ENCODE measurements at places on chromosomes 12 and 14.

DNA sequence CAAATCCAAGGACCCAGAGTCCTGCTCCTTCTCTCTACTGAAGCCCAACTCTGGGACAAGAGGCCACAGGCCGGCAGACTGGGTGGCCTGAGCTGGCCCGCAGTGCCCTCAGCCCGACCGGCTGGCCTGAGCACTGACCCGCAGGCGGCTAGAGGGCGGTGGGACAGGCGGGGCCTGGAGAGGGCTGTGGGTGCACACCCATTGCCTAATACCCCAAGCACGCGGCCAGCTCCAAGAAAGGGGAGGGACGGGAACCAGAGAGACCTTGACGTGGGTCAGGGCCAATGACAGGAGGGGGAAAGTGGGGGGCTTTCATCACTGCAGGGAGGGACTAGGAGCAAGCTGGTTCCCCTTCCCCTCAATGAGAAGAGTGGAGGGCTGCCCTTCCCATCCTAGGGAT, 2.0 kb upstream of the WNT10B start:
- no peak for DNase-seq

GRCh38 chr14:102474934-102475333, 34.6 kb downstream of the ANKRD9 start:
- DNase-seq: no peak

GRCh38 chr12:109518820-109519665, 41.6 kb downstream of the UBE3B start:
- peak; percentile 67 for DNase-seq

GRCh38 chr12:115261691-115262398, 577.9 kb upstream of the TBX3 start:
- no peak for DNase-seq

GRCh38 chr14:56119201-56119981, 1.2 kb downstream of the PELI2 start:
- DNase-seq: peak; percentile 41

- no peak for DNase-seq
Observed at GRCh38 chr14:30708157-30708556, 86.0 kb downstream of the SCFD1 start.

- no peak for DNase-seq
Observed at GRCh38 chr12:5439371-5439771, 7.5 kb downstream of the NTF3 start.

GRCh38 chr12:48937170-48937569, 11.9 kb upstream of the FKBP11 start:
- DNase-seq: no peak

DNA sequence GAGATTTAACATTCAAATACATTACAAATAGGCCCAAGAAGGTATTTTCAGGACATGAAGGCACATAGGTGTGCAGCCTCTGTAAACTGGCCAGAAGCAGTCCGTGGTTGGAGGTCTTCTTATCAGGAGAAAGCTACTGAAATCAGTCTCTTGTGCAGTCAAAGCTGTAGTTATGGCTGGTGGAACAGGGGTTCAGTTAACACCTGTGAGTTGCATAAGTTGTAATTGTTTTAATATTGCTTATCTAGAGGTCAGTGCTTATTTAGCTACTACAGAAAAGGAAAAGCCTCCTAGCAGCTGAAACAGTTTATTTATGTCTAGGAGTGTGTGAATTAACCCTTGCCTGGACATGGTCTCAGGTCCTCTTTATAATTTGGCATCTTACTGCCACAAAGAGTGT, 377.6 kb upstream of the MDGA2 start:
- no peak for DNase-seq

DNA sequence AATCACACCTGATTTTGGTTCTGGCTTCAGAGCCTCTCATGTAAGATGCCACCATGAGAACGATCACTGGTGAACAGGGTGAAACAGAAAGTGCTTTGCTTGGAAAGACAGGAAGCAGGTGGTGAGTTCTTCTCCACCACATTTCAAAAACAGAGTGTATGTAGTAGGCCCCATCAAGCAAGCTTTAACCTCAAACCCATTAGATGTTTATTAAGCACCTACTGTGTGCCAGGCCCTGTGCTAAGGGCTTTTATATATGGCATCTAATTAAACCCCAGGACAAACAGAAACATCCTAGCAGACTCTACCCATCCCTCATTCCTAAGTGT, 47.8 kb upstream of the MED13L start:
- DNase-seq: peak; percentile 19

GRCh38 chr12:5123921-5124320, 80.2 kb downstream of the KCNA5 start:
- no peak for DNase-seq

DNA sequence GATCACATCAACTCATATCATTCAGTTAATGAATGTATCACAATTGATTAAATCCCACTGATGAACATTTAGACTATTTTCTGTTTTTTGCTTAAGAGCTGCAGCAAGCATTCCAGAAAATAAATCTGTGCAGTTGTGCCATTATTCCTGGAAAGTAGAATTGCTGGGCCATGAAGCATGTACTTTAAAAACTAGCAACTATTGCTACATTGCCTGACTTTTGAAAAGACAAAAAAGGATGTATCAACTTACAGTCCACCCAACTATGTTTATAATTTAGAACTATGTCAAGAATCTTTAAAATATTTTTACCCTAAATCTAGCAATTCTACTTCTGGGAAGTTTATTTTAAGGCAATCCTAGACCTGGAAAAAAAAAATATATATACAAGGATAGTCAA, 33.4 kb upstream of the ERGIC2 start:
- DNase-seq: no peak

GRCh38 chr14:71748196-71748595, 184.0 kb upstream of the RGS6 start:
- no peak for DNase-seq

- no peak for DNase-seq
Observed at GRCh38 chr12:7711133-7711532, at the start of gene DPPA3. TSS of gene DPPA3 (plus strand) at chr12:7711433. CDS start at chr12:7711571, 138 bp downstream.

- no peak for DNase-seq
Observed at GRCh38 chr12:15883536-15883935, 1.3 kb downstream of the STRAP start.

GRCh38 chr12:111249018-111249370, 119.9 kb downstream of the PHETA1 start:
- DNase-seq: no peak

DNA sequence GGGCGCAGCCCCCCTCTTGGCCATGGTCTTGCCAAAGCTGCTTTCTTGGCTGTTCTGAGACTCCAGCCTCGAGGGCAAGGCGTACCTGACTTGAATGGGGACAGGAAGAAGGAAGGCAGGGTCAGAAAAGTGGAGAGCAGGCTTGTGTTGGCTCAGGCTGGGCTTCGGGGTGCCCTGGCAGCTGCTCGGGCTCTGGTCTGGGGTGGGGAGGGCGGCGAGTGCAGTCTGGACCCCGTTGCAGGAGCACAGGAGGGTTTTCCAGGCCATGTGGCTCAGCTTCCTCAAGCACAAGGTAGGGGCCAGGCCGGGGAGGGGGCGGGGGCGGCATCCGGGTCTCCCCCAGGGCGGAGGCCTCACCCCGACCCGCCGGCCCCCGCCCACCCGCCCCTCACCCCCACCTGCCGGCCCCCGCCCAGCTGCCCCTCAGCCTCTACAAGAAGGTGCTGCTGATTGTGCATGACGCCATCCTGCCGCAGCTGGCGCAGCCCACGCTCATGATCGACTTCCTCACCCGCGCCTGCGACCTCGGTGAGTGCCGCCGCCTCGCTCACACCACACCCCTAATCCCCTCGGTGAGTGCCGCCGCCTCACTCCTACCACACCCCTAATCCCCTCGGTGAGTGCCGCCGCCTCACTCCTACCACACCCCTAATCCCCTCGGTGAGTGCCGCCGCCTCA, 4.2 kb downstream of the NOC4L start:
- DNase-seq: no peak

DNA sequence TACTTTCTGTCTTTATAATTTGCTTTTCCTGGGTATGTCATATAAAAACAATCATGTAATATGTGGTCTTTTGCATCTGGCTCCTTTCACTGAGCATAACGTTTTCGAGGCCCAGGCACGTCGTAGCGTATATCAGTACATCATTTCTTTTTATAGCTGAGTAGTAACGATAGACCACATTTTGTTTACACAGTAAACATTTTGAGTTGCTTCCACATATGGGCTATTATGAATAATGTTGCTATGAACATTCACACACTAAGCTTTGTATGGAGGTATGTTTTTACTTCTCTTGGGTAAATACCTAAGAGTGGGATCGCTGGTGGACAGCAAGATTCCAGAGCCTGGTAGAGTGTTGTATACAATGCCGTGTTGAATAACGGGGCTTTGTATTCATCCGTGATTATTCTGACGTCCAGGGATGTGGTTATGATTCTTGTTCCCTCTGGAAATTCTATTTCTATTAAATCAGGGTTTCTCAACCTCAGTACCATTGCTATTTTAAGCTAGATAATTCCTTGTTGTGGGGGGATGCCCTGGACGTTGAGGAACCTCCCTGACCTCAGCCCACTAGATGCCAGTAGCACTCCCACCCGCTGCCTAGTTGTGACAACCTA, 38.9 kb upstream of the CIT start:
- no peak for DNase-seq

- DNase-seq: no peak
Observed at GRCh38 chr14:30849354-30849753, 25.0 kb upstream of the COCH start.

GRCh38 chr12:84973026-84973425, 60.4 kb upstream of the SLC6A15 start:
- DNase-seq: no peak

GRCh38 chr14:68147303-68147702, 327.7 kb downstream of the RAD51B start:
- no peak for DNase-seq
